ENCODE measurements at places on chromosomes 5 and 9.

DNA sequence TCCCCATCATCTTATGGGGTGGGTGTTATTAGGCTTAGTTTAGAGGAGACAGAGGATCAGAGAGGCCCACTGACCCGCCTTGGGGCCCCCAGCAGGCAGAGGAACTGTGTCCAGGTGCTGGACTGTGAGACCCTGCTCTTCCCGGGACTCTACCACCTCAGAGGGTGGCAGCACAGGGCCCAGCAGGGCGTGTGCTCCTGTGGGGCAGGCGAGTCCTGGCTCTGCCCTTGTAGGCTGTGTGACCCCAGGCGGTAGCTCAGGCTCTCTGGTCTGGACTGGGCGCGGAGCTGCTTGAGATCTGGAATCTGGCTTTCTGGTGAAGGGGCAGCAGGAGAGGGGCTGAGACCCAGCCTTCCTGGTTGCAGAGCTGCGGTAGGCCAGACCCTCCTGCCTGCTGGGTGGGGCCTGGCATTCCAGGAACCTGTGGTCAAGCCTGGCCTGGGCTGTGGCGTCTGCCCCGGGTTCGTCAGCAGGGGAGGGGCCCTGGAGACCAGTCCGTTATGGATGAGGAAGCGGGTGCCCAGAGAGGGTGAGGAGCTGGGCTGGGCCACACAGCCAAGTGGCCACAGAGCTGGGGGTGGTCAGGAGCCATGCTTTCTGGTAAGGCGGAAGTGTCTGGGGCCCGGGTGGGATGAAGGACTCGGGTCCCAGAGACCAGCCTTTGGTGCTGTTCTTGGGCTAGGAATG is 46.5 kb downstream of the RXRA start:
- DNase-seq, result no peak

DNA sequence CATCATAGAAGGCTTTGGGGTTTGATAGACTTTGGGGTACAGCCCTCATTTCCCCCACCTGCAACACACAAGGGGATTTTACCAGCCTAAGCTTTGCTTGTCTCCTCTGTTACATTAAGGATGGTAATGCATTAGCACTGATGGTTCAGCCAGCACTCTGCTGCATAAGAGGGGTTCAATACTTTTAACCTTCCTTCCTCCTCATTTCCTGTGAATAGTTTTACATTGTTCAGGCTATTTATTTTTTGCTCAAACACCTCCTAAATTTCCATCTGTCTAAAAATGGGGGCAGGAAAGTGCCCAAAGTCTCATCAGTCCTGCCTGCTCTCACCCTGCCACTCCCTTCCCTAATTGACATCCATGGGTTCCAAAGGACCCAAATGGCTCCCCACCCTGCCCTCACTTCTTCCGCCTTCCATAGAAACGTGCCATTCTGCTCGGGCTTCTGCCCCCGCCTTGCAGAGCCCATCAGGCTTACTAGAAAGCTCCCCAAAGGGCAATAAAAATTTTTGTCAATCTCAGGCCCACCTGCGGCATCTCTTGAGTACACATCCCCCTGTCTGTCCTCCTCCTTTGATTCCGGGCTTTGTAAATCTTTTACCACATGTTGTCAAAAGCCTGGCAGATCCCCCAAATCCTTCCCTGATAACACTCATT is 239.5 kb upstream of the SLC24A2 start:
- DNase-seq, result no peak

- no peak for DNase-seq
Observed at GRCh38 chr9:95197692-95198271, 119.7 kb downstream of the FANCC start.

DNA sequence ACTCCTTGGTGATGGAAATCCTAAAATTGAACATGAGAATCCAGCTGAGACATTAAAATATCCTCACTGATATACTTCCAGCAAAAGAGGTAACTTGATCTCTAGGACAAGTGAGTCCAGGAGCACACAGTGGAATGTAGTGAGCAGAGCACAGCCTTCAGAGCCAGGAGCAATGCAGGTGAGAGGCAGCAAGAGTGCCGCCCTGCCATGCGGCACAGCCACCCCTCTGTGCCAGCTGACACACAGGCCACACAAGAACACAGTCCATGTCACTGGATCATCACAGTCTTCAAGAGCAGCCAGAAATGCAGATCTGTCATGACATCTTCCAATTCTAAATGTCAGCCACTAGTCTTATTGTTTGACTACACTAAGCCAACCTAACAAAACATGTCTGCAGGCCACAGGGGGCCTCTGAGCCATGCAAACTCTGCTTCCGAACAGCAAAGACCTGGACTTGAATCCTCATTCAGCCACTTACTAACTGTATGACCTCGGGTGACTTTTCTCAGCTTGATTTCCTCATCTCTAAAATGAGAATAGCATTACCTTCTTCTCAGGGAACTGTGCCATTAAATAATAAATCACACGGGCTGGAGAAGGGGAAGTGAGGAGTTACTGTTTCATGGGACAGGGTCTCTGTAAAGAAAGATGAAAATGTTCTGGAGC is 47.0 kb downstream of the CCDC125 start:
- DNase-seq, result no peak

DNA sequence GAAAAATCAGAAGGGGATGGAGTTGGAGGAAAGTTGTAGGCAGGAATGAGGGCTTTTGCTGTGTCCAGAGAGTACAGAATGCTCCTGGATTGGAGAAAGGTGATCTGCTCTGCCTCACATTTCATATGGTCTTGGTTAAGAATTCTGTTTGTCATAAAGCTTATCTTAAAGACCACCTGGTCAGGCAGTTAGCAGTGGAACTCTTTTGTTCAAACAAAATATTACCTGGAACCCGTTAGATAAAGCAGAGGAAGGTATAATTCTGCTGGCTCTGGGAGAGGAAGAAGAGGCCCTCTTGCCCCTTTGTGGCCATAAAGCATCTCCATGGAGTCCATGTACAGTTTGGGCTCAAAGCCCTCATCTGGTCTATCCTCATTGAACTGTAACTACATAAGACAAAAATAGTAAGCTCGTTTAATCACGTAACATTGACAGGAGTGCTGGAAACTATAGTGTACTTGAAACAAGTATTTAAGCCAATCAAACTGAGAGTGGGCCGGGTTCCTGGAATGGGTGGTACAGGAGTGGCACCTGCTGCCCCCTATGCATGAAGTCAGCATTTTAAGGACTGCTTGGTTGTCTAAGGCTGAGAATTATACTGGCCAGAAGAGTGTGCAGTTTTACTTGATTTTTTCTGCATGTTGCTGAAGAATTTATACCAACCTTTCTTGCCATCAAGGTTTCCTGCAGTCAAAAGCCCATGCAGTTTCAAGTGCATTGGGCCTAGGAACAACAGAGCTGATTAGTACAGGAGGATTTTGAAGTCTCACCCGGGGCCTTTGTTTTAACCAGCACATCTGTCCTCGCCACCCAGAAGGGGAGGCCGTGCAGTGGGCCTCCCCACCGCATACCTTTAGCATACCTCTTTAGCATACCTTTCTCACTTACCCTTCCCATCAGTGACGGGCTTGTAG is 39.9 kb downstream of the STXBP1 start:
- DNase-seq, result no peak

GRCh38 chr5:77398458-77398857 is 93.7 kb downstream of the WDR41 start:
- no peak for DNase-seq

DNA sequence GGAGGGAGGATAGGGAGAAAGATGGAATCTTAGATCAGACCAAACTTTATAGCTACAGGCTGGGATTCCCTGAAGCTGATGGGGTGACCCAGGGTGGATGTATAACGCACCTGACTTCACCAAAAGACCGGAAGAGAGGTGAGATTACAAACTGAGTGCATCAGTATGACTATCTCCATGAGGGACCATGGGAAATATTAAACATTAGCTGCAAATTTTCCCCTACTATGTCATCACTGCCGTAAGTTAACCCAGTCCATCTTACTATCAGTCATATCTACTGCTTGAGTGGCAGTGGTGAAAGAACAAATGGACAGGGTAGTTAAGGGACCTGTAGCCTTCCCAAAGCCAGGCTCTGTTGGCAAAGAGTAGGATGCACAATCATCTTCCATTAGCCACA is 368.3 kb downstream of the EFNA5 start:
- no peak for DNase-seq

DNA sequence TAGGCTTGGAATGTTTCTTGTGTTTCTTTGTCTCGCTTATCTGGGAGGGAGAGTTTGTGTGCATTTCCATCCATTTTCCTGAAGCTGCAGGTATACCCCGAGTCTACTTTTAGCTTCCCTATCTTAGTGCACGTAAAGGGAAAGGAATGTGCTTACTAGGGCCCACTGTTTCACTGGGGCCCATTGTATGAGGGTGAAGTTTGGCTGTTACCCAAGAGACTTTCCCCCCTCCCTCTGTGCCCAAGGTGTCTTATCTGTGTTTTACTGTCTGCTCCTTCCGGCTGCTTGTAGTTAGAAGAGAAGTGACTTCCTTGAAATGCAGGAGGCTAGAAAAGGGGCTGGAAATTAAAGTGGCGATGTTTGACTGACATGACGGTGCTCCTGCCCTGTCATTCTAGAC is 12.1 kb upstream of the BTNL3 start:
- no peak for DNase-seq

GRCh38 chr5:112546946-112547592 is 128.0 kb upstream of the EPB41L4A start:
- DNase-seq, result no peak

DNA sequence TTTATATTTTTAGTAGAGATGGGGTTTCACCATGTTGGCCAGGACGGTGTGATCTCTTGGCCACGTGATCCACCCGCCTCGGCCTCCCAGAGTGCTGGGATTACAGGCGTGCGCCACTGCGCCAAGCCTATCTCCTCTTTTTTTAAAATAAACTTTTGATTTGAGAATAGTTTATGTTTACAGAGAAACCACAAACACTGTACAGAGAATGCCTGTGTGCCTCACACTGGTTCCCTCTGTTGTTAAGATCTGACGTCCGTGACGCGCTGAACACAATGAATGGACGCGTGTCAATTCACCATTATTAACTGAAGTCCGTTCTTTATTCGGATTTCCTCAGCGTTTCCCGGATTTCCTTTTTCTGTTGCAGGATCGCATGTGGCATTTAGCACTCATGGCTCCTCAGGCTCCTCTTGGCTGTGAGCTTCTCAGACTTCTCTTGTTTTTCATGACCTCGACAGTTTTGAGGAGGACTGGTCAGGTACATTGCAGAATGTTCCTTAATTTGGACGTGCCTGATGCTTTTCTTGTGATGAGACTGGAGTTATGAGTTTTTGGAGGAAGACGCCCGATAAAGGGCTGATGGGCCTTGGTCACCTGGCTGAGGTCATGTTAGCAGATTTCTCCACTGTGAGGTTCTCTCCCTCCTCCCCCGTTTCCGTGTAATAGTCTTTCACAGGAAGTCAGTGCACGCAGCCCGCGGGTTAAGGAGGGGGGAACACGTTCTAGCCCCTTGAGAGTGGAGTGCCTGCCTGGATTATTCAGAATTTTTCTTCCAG is 69.6 kb downstream of the ANKRD33B start:
- DNase-seq, result no peak

- DNase-seq, result no peak
Observed at GRCh38 chr9:125805057-125805456, 57.9 kb downstream of the PBX3 start.
